NCI-H524 treated with DMSO at 0.1 percent for 48 hours (cell line): ENCODE measurements at places on chromosomes 11 and 22.
A peak's percentile ranks its signal among the peaks of the same experiment; 100 is the strongest.

DNA sequence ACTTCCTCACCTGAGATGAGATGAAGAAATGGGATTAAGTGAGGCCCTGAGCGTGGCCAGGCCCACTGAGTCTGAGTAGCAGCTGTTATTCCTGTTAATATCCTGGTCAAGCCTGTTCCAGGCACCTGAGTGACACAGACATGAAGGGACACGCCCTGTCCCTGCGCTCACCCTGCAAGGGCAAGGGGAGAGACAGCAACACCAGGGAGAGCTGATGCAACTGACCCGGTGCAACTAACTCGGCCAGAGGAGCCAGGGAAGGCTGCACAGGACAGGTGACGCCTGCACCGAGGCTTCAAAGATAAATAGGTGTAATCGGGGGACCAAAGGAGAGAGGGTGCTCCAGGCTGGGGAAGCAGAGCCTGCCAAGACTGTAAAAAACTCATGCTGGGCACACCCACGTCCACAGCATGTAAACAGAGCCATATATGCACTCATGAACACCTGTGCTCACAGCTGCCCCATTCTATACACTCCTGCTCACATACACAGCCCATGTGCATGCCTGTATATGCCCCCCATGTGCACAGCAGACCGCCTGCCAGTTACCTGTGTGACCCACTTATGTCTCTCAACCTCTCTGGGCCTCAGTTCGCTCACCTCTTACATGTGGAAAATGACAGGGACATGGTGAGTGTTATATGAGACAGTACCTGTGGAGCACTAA is 22.8 kb upstream of the GCAT start:
- DNase-seq = no peak

DNA sequence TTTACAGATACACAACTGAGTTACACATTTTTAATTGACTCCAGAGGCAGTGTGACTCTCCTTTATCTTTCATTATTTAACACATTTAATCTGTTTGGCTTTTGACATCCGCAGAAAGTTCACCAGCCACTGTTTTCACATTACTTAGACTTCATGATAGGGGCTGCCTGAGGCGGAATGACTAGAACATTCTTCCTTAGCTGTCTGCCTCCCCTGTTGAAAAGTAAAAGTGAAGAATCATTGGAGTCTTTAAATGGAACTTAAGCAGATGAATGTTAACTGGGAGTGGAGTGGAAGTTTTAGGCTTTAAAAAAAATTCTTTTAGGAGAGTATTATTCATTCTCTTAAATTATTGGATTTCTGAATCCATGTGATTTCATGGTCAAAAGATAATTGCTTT is 229.2 kb upstream of the MTNR1B start:
- no peak for DNase-seq

DNA sequence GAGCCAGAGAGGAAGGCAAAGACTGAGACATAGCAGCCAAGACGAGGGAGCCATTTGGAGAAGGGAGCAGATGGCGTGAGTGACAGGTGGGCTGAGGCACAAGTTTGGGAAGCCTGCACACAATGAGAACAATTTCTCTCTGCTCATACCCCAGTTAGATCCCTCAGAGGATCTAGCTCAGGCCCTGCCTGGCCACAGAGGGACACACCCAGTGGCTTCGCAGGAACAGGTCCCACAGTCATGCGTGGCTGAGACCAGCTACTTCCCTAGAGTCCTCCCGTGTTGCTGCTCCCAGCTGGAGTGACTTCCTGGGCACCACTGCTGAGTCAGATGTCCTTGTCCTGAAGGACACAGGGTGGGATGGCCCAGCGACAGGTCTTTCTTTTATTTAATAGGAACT is 33.4 kb upstream of the LYVE1 start:
- DNase-seq = no peak

GRCh38 chr11:15473954-15474837 is 359.5 kb downstream of the INSC start:
- no peak for DNase-seq

DNA sequence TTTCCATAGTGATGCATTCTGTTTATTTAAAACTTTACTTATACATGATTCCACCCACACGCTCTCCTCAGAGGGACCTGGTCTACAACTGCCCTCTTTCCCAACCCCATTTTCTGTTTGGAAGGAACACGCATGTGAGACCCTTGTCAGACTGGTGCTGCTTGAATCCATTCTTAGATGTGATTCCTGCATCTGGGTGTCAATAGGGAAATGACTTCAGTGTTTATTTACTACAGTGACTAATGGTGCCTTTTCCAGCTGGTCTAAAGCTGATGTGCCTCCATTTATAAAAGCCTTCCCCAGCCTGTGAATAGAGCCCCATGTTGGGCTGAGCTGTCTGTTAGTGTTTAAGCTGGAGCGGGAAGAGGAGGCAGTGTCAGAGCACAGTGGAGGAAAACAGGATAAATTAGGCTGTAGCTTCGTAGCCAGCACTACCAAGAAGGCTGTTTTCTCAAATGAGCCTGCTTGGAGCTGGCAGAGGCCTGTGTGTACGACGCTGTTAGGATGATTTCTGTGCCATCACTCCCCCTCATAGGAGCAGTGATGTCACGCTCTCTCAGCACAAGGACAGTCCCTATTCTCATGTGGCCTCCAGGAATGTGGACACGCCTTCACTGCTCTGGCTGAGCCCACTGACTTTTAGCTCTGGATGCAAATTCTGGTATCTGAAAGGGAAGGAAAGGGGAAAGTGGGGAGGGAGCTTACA is 18.9 kb upstream of the C11orf96 start:
- no peak for DNase-seq

GRCh38 chr11:11125618-11126017 is 227.4 kb downstream of the CSNK2A3 start:
- DNase-seq = no peak

DNA sequence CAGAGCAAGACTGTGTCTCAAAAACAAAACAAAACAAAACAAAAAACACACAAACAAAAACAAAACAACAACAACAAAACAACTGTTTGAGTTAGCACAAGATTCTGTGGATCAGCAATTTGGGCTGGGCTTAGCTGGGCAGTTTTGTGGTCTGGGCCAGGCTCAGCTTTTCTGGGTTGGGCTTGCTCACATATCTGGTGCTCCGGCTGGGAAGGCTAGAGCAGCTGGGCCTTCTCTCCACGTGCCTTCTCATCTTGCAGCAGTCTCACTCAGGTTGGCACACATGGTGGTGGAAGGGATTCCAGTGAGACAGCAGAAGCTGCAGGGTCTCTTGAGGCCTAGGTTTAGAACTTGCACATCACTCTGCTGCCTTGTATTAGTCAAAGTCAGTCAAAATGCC is 35.7 kb downstream of the EIF3F start:
- DNase-seq = no peak

GRCh38 chr22:29798318-29798717 is 31.1 kb downstream of the UQCR10 start:
- DNase-seq = no peak

DNA sequence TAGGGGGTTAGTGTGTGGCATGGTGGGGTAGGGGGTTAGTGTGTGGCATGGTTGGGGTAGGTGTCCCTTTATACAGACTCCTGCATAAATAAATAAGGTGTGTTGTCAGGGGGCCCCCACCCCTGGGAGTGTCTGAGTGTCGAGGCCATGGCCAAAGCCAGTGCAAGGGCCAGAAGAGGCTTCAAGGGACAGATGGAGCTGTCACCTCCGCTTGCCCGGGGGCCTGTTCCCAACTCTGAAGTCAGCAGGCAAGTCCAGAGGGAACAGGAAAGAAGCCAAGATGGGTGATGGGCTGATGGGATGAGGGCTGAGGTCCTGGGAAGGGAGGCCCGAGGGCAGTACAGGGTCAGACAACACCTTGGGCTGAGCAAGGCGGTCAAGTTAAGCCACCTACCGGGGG is 997.8 kb downstream of the BRD1 start:
- DNase-seq = no peak

DNA sequence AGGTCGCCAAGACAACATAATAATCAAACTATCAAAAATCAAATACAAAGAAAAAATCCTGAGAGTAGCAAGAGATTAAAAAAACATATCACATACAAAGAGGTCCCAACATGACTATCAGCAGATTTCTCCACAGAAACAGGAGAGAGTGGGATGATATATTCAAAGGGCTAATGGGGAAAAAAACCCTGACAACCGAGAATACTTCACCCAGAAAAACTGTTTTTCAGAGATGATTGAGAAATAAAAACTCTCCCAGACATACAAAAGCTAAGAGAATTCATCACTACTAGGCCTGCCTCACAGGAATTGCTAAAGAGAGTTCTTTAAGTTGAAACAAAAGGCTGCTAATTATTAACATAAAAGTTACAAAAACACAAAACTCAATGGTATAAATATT is 108.1 kb downstream of the EFCAB6 start:
- no peak for DNase-seq

DNA sequence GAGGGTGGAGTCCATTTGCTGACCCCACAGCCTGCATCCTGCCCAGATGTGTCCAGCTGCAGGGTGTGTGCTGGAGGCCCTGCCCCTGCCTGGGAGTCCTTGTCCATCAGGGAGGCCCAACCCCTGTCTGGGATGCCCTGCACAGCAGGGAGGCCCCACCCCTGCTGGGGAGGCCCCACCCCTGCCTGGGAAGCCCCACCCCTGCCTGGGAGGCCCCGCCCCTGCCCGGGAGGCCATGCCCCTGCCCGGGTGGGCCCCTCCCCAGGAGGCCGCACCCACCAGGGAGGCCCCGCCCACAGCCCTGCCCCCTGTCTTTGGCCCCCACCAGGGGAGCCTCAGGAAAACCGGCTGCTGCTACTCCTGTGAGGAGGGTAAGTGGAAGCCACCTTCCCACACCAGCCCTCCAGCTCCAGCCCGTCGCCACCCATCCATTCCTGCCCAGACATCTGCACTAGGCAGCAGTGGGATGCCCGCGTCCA is 37.2 kb downstream of the MUC5B start:
- DNase-seq = no peak

DNA sequence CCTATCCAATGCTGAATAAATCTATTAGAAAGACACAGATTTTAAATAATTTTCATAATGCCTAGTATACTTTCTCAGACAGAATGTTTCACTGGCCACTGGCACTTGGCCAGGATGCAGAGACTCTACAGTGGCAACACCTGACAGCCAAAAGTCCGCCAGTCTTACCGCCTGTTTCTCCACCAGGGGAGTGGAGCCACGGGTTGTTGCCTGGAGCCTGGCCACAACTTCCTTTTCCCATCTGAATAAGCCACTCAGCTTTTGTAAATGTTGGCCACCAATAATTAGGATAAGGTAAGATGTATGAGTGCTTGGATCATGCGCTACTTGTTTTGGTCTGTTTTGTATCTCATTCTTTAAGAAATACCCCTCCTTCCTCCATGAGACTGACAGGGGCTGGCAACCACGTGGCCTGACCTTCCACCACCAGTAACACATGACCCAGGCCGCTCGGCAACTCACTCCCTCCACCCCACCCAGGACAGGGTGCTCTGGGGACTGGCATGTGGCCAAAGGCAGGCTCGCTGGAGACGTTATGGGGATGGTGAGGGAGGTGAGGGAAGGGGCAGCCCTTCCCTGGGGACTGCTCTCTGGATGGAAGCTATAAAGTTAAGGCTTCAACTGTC is 93.0 kb upstream of the BID start:
- no peak for DNase-seq

GRCh38 chr22:30650508-30651116 is 15.0 kb downstream of the SLC35E4 start:
- DNase-seq = no peak

DNA sequence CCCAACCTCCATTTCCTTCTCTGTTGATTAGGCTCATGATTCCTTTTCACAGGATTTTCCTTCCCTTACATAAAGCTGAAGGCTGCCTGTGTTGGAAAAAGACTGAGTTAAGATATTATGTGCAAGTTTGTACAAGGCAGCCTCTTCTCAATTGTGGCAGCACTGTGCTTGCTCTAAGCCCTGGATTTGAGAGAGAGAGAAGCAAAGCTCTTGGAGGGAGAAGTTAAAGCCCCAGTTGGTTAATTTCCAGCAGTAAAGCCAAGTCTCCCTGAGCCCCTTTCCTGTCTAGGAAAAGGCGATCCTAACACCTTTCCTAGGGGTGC is 128.3 kb upstream of the SESN3 start:
- no peak for DNase-seq

GRCh38 chr11:119533462-119533861 is 110.5 kb upstream of the THY1 start:
- no peak for DNase-seq

DNA sequence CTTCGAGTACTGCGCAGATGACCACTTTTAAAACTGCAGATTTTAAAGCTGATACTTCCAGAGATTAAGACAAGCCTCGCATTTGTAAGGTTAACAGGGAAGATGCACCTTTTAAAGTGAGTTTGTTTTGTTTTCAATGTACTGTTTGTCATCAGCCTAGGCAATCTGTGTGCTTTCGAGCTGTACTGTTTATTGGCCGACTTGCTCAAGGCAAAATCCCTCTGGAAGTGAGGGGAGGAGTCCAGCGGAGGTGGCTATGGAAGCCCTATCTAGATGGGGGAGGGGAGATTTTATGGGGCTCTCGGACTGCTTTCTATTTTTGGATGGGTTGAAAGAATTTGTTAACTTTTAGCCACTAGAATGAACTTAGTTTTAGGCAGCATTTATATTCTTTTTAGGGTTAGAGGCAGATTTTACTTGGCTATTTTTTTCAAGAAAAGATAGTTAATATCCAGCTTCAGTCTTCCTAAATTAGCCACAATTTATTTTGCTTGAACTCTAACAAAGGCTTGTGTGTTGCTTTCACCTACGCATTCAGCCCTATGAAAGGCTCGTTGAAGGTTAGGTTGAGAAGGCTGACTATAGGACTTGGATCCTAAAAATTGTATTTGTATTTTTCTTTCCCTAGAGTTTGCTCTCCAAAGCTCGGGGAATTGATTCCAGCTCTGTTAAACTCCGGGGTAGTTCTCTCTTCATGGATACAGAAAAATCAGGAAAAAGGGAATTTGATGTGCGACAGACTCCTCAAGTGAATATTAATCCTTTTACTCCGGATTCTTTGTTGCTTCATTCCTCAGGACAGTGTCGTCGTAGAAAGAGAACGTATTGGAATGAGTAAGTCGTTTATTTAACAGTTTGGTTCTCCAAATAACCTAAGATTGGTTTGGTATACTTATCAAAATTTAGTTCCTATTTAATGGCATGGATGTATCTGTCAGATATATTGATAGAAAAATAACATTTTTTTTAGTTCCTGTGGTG is 2.1 kb downstream of the WEE1 start:
- peak; percentile 12 for DNase-seq

GRCh38 chr22:45188779-45189178 is 25.1 kb downstream of the NUP50 start:
- no peak for DNase-seq

GRCh38 chr22:19970479-19971275 is 29.1 kb upstream of the TXNRD2 start:
- no peak for DNase-seq

DNA sequence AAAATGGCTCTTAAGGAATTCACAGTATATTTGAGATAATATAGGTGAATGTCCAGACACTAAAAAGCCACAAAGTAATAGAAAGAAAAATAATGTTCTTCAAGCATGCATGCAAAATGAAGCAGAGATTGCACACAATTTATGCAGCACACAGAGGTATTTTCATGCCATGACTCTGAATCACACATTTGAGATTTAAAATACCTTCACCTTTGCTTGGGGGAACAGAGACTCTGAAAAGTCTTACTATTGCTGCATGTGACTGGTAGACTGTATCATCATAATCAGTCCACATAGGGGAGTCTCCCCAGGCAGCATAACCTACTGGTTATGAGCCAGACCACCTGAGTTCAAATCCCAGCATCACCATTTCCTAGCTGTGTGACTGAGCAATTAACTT is 96.2 kb downstream of the RCN1 start:
- no peak for DNase-seq
